ENCODE measurements at places on chromosomes 7 and 10. TPM values are rescaled to one million over a fixed set of nuclear protein-coding genes. Genes with fewer than 3 reads are reported as not detected.

The HIP1 gene
- total RNA-seq: 10.6 TPM

The SLC16A12 gene
- 1.2 TPM for total RNA-seq

The CEP55 gene
- 73.2 TPM for total RNA-seq

The CYP2C9 gene
- total RNA-seq: 1.0 TPM

The EIF5AL1 gene
- total RNA-seq: 0.43 TPM

The NODAL gene
- not detected for total RNA-seq

The NRAP gene
- total RNA-seq: not detected

The DOCK4 gene
- 10.0 TPM for total RNA-seq

The GIMAP4 gene
- not detected for total RNA-seq

The SFXN2 gene
- 18.9 TPM for total RNA-seq

The DRGX gene
- not detected for total RNA-seq

The CCDC172 gene
- total RNA-seq: not detected

The NUTM2E gene
- not detected for total RNA-seq

The CYP3A5 gene
- 0.75 TPM for total RNA-seq

The PPP1R17 gene
- total RNA-seq: not detected

The RAPGEF5 gene
- 8.3 TPM for total RNA-seq

The CDC14C gene
- total RNA-seq: 0.06 TPM

The CYP3A7 gene
- 0.12 TPM for total RNA-seq

The CLCN1 gene
- not detected for total RNA-seq

Measured in epithelial cell of proximal tubule (primary cell).